ENCODE measurements at places on chromosomes 2 and 18. TPM values are rescaled to one million over a fixed set of nuclear protein-coding genes. Genes with fewer than 3 reads are reported as not detected.

DQX1 gene
- total RNA-seq = not detected

VWA3B gene
- total RNA-seq = not detected

XDH gene
- total RNA-seq = 0.52 TPM

RAX gene
- not detected for total RNA-seq

VSNL1 gene
- 0.67 TPM for total RNA-seq

- H3K27ac ChIP-seq = no peak overlapping the region
- H3K4me3 ChIP-seq = no peak overlapping the region
- H3K4me1 ChIP-seq = no peaks in the 10 kb centered on the region
- H3K36me3 ChIP-seq = no peaks in the 10 kb centered on the region
Observed at GRCh38 chr2:27798948-27799645, 27.6 kb downstream of the MRPL33 start.
